ENCODE measurements at places on chromosomes 6 and 20.
A peak's percentile ranks its signal among the peaks of the same experiment; 100 is the strongest.

DNA sequence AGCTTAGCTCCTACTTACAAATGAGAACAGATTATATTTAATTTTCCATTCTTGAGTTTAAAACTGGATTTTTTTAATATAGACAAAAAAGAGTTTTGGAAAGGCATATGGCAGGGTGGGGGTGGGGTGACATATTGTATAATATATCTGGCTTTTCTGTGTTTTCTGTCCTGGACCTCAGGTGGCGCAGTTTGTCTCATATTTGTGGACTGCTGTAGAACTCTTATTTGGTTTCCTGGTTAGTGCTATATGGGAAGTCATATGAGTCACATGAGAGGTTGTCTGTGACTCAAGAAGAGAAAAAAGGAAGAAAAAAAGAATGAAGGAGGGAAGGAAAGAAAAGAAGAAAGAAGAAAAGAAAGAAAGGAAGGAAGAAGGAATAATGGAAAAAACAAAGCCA is 131.8 kb downstream of the CLVS2 start:
- no peak for DNase-seq

DNA sequence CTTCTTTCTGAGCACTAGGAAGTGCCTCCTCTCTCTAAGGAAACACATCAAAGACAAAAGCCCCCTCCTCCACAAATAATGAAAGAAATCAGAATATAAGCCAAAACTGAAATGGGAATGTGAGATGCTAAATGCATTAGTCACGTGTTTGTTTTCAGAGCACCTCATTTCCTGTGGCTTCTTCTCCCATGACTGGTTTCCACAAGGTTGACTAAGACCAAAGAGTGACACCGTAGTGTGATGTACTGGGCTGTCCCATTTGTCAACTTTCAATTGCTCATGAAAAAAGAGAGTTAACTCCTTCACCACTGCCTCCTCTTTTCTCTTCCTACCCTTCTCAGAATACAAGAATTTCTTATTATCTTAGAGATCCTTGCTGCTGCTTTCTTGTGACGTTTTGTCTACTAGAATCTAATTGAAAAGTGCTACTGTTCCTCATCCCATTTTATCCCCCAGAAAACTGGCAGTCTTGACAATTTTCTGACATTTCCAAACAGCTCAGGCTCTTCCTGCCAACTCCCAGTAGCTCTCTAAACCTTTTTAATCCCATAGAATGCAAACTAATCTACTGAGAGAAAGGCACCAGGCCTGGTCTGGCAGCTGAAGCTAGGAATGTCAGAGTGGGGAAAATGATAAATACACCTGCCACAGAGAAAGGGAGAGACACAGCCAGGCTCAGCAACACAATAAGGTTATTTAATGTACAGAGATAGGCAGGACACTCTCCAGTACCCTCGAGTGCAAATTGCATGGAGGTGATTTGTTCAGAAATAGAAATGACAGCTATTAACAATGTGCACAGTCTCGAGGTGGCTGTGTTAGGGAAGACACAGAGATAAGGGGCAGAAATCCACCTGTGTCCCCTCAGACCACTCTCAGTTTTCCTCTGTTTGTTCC is 671.7 kb upstream of the NRSN1 start:
- no peak for DNase-seq

DNA sequence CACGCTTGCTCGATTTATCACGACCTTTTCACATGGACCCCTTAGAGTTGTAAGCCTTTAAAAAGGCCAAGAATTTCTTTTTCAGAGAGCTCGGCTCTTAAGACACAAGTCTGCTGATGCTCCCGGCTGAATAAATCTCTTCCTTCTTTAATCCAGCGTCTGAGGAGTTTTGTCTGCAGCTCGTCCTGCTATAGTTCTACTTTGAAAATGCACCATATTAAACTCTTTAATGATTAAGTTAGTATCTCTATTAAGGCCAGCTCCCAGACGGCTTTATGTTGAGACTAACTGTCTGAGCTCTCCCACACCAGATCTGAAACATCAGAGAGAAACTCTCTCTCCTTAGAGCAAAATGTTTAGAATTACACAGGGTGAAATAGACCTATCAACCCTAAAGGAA is 18.0 kb upstream of the GSTA3 start:
- no peak for DNase-seq

DNA sequence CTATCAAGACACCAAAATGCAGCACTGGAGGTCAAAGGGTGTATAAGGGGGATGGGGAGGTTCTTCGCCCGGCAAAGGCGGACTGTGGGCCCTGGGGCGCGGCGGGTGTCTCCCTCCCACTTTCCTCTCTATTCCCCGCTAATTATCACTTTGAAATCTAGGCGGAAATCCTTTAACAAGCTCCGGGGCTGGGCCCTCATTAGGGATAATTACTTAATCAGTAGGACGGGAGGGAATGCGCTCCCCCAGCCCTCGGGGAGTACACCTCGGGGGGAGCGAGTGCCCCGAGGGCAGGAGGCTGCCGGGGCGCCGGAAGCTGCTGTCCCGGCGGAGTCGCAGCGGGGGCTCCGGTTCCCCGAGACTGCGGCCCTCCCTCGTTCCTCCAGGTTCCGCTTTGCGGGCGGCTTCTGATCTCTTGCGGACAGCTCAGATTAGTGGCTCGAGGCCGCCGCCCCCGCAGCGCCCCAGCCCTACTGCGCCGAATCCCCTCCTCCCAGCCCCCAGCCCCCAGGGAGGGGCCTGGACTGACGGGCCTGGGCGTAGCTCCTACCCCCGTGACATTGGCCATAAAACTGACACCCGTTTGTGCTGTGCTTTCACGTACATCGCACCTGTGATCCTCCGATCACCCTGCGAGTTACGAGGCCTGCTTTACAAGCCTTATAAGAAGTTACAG is 14.7 kb downstream of the MUCL3 start:
- DNase-seq = peak; percentile 6

DNA sequence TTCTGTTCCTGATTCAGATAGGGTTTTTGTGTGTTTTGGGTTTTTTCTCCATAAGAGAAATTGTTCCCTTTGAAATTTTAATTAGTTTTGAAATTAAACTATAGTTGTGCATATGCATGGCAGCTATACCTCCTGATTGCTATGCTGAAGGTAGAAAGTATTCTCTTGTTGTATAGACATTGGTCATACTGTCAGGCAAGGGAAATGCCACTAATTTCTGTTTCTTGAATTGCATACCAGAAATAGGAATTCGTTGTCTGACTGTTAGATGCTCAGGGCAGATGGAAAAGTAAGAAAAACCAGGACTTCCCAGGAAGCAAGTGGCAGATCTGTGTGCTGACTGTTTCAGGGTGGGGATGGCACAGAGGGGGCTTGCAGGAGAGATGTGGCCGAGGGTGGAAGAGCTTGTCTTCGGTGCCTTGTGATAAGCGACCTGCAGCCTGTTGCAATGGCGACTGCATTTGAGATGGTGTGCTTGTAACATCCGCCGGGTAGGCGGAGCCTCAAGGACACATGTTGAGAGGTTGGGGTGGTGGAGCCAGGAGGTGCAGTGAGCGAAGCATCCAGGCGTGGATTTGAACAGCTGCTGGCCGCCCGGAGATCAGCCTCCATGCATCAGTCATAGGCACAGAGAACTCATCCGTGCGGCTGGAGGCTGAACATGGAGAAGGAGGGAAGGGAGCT is 42.8 kb downstream of the RREB1 start:
- DNase-seq = no peak

DNA sequence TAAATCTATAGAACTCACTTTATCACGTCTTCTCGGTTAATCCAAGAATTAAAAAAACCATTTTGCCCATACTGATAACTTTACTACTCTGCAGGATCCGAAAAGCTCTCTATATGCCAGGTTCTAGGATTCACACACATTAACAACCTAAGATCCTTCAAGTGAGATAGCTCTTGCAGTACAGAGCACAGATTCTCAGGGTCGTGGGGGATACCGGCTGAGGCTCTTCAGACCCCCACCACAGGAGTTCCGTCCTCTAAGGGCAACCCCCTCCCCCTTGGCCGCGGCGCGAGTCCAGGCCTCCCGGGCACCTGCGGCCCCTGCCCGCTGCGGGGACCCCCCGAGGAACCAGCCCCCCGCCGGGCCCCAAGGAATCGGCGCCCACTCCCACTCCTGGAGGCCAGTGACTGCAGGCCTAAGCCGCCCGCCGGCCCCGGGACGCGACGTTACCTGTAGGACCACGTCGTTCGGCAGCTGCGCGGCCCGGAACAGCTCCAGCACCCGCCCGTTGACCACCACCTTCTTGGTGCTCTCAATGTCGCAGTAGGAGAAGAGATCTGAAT is 892 bp downstream of the REPS1 start:
- DNase-seq = no peak

GRCh38 chr6:163775313-163775712 is 360.8 kb downstream of the QKI start:
- no peak for DNase-seq

GRCh38 chr20:59526242-59527225 is 77.8 kb upstream of the PHACTR3 start:
- no peak for DNase-seq

GRCh38 chr6:78253618-78254017 is 600.8 kb downstream of the MEI4 start:
- DNase-seq = no peak

DNA sequence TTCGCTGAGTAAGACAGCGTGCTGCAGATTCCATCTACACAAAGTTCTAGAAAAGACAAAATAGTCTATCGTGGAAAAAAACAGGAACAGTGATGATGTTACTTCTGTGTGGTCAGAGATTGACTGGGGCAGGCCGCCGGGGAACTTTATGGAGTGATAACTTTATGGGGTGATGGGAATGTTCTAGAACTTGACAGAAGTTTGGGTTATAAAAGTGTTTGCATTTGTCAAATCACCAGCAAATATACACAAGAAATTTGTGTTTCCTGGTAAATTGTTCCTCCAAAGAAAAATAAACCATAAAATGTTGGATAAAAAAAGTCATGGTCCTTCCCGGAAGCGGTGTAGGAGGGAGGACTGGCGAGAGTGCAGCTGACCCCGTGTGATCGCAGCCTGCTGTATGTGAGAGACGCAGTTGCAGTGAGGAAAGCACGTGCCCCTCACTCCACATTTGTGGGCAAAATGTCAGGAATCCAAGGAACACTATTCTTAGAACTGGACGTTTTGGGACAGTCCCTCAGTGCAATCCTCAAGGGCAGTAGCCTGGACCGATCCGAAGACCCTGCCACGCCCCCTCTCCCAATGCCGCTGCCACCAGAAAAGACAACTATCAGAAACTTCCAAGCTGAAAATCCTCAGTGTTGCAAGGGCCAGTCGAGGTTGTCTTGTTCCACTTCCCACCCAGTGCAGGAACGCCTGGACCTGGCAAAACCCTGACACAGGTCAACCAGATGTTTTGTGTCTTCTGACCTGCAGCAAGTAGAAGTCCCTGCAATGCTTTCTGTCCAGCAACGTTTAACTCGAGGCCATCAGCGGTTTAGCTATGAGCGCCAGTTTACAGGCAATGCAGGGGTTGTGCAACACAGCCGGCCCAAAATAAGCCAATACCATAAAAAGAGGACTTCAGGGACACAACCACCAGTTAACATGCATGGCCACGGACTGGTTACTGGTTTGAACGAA is 80.5 kb upstream of the QKI start:
- DNase-seq = no peak

DNA sequence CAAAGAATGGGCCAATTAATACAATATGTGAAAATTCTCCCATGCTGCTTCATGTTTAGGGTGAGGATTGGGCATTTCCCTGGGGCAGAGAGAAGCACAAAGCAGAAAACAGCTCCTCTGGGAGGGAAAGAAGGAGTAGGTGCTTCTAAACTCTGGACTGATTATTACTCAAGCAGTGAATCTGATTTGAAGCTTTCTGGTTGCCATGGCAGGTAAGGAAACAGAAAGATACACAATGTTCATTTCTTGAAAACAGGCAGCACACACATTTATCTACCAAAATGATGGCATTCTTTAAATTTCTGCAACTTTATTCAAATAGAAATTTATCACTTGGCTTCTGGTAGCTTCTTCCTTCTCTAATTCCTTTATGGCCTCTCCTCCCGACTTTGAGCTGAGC is 305.4 kb upstream of the CHD6 start:
- no peak for DNase-seq

- no peak for DNase-seq
Measured at GRCh38 chr6:13711324-13711732, 307 bp downstream of the RANBP9 start.

DNA sequence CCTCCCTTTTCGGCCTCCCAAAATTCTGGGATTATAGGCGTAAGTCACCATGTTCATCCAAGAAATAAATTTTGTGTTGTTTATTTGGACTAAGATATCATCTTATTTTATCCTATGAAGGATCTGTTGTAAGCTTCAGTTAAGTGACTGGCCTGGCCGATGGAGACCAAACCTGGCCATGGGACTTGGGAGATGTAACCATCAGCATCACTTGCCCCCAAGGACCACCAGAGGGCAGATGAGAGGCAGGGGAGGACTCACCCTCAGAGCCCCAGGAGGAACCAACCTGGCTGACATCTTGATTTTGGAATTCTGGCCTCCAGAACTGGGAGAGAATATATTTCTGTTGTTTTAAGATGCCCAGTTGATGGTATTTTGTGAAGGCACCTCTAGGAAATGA is 266.7 kb downstream of the CDH26 start:
- no peak for DNase-seq

- no peak for DNase-seq
Measured at GRCh38 chr6:68040312-68040778, 594.7 kb upstream of the ADGRB3 start.

DNA sequence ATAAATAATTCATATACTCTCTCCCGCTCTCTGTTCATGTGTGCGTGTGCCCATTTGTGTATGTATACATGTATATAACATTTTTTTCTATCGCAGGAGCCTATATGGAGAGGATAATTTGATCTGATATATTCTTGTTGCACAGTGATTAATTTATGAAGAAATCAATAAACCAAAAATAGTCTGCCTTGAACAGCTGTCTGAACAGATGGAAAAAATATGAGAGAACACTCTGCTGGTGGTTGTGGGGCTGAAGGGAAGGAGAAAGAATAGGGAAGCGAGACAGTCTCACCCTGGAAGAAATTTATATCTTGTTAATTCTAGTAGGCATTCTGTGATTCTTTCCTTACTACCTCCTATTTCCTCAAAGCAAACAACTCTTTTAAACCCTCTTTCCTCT is 96.6 kb upstream of the B3GAT2 start:
- no peak for DNase-seq

GRCh38 chr6:12923644-12924235 is 207.2 kb downstream of the PHACTR1 start:
- DNase-seq = no peak

Data from anterior cingulate cortex (tissue), 58 donors.